CD4-positive, alpha-beta T cell treated with Interferon gamma for 1 hour (primary cell): ENCODE measurements at places on chromosomes 7 and 10.

DNA sequence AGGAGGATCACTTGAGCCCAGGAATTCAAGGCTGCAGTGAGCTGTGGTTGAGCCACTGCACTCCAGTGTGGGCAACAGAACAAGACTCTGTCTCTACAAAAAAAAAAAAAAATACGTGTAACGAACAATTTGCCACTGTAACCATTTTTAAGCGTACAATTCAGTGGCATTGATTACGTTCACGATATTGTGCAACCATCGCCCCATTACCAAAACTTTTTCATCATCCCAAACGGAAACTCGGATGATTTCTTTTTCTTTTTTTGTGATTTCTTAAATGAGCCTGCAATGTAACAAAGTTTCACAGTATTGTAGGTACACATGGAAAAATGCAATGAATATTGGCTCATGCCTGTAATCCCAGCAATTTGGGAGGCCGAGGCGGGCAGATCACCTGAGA is 9.5 kb downstream of the GRIFIN start:
- DNase-seq = no peak

GRCh38 chr7:56250135-56250534 is 133.9 kb upstream of the NUPR2 start:
- DNase-seq = no peak

GRCh38 chr7:146175716-146176115 is 59.1 kb downstream of the CNTNAP2 start:
- no peak for DNase-seq

DNA sequence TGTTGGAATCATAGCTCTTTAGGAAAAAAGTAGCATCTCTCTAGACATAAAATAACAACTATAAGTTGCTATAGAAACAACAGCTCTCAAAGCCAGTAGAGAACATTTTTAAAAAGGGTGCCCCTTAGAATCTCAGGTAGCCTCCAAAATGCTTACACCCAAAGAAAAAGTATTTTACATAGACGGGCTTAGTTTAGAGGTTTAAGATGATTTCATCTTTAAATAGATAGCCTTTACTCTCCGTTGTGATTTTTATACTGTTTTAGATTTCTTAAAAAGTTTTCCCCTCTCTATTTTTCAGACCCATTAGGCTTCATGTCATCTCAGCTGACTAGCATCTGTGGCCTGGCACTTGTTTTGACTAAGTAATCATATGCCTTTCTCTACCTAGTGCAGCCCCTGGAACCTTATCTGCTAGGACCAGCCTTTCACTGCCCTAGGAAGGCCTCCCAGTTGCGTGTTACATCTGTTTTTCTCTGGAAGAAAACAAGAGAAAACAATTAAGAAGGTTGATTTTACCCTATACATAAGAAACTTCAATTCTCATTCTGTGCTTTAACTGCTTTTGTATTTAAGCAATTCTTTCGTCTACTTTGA is 6.9 kb upstream of the BPGM start:
- DNase-seq = no peak

DNA sequence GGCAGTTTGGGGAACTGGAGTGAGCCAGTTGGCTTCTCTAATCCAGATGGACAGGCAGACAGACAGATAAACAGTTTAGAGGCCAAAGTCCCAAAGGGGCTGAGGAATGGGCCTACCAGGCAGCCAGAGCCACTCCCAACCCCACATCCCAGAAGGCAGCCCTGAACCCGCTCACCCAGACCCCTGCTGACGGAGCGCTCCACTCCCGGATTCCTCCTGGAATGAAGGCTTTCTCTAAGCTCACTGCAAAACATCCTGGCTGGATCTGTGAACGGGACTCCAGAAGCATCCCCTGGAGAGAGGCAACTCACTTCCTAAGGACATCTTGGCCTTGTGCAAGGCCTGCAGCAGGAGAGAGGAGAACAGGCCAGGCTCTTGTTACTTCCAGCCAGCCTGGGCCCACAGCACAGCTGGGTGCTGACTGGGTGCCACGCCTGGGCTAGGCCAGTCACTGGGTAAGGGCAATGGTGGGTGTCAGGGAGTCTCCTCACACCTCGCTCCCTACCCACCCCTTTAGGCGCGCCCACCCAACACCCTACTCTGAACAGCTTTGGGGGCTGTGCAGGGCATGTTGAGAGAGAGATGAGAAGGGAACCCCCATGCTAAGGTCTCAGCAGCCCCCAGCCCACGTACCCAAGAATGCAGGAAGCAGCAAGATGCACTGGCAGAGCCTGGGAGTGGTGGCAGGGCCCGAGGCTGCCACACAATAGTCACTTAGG is 168.6 kb upstream of the ZMIZ1 start:
- no peak for DNase-seq

DNA sequence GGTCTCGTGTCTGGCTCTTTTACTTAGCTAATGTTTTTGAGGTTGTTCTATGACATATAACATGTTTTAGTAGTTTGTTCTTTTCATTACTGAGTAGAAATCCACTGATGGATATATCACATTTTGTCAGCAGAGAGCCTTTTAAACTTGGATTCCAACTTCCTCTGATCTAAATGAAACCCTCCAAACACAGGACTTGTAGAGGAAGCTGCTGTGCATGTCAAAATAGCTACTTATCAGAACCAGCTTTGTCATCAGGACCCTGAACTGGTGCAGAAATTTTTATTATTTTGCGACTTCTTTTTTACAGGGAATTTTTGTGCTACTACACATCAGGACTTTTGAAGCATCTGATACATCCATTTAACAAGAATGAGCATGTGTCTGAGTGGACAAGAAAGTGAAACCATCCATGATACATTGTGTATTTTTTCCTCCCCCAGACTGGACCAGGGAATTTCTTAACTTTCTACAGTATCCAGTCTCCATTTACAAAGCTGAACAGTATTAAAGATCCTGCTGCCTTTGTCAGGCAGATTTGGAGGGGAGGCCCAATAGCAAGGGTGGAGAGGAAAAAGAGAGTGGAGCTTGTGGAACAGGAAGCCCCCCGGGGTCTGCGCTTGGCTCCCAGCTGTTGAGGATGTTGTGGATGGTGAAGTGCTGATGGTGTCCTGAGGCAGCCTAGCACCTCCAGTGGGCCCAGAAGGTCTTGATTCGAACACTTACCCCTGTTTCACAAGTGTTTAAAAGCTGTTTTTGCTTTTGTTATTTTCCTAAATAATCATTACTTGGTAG is 29.3 kb upstream of the MTPAP start:
- DNase-seq = no peak

GRCh38 chr10:67925449-67926005 is 41.1 kb downstream of the SIRT1 start:
- DNase-seq = no peak

GRCh38 chr7:56074371-56074791 is 10.3 kb downstream of the SUMF2 start:
- DNase-seq = peak; percentile 58

DNA sequence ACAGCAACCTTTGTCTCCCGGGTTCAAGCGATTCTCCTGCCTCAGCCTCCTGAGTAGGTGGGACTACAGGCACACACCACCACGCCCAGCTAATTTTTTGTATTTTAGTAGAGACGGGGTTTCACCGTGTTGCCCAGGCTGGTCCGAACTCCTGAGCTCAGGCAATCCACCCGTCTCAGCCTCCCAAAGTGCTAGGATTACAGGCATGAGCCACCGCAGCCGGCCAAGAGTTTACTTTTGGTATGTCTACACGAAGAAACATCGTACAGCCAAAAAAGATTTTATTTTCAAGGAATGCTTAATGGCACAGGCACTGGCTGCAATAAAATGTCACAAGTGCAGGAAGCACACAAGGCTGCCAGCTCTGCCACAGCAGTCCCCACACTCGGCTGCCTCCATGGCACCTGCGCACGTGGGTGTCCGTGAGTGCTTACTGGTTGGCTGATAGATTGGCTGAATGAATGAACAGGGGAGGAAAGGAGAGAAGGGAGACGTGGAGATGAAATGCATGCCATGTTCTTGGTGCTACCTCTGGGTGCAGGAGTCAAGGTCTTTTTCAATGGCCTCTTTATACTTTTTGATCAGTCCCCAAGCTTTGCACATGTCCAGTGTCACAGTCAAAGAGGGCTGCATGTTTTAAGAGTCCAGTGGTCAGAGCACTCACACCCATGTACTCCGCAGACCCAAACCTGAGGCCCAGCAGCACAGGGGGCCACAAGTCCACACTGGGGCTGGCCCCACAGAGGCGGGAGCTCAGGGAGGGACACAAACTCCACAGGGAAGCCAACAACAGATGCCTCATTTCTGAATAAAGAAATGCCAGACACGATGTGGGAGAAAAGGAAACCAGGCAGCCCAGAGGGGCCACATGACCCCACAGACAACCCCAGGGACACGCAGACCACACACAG is 198.2 kb downstream of the MAD1L1 start:
- no peak for DNase-seq

DNA sequence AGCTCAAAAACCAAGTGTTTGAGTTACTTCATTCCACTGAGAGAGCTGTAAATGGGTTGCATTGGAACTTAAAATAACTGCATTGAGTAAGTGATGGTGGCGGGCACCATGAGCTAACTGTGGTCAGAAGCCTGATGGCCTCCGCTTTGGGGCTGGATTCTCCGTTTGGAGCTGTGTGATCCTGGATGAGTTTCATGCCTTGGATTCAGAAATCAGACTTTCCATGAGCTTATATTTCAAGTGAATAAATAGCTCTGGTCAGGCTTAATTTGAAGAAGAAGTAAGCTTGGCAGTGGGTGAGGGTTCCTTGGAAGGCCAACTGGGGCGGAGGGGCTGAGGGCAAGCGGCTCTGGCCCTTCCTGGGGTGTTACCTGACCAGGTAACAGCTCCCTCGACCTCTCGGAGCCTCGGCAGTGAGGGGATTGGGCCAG is 5.6 kb downstream of the HTRA1 start:
- no peak for DNase-seq

DNA sequence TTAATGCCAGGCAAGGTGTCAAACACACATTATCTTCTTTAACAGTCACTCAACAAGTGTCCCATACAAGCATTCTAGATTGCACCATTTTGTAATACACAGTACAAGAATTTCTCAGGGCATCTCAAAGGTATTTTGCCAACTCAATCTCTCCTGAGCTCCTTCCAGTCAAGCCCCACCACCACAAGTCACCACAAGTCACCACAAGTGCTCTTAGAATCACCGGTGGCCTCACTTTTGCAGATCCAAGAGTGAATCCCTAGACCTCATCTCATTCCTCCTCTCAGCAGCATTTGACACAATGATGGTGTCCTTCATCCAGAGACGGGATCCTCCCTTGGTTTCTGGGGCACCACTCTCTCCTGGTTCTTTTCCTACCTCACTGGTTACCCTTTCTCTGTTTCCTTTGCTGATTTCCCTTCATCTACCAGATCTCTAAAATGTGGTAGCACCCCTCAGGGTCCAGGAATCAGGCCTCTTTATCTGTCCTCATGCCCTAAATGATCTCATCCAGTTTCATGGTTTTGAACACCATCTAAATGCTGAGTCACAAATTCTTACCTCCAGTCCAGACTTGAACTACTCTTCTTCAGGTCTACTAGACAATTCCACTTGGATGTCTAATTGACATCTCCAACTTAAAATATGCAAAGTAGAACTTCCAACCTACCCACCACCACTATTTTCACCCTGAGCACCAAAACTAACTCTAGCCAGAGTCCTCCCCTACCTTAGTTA is 26.9 kb downstream of the VPS41 start:
- DNase-seq = no peak

GRCh38 chr7:129118976-129119375 is 25.5 kb upstream of the TSPAN33 start:
- no peak for DNase-seq
